ENCODE measurements at places on chromosomes 11 and 22. TPM values are rescaled to one million over a fixed set of nuclear protein-coding genes. Genes with fewer than 3 reads are reported as not detected.

OR51V1 gene
- total RNA-seq: not detected

DBX1 gene
- total RNA-seq: not detected

KCNJ11 gene
- not detected for total RNA-seq

CST6 gene
- total RNA-seq: not detected

DNA sequence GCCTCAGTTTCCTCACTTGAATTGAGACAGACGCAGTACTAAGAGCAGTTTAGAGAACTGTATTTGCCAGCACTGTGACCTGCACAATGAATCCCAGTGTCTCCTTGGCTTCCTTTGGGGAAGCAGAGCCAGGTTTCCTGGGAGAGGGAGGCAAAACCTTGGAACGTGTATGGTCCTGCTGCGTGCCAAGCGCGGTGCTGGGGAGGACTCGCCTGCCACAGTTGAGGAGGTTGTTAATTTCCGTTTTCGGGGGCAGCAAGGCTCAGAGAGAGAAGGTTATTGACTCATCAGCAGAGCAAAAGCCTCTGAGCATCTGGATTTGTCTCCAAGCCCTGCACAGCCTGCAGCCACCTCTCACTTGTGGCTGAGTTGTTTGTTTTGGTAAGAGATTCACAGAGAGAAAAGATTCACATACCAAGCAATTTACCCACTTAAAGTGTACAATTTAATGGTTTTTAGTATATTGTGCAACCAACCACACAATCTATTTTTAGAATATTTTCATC lies 10.8 kb downstream of the SYT12 start:
- H3K36me3 ChIP-seq: no peaks in the 10 kb centered on the region
- peak overlapping the region; percentile 87 for H3K27ac ChIP-seq
- DNase-seq: peak; percentile 96
- H3K4me1 ChIP-seq: peaks cover 37% of the 10 kb centered on the region

DNA sequence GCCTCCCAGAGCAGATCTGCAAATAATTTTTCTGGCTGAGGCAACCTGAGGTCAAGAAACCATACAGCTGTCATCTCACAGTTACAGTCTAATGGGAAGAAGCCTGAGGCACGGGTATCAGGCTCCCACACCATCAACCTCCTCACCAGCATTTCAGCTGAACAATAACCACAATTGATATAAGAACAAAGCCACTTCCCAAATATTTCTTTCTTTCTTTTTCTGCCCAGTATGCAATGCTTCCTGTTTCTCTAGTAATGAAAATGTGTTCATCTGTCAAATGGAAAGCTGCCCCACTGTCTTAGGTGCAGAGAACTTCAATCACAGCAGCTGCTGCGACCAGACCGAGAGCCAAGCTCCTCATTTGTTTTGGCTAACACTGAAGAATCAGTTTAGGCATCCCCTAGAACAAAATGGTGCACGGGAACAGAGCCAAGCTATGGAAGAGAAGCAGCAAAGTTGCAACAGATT lies 108.4 kb downstream of the BLID start:
- H3K4me1 ChIP-seq: no peaks in the 10 kb centered on the region
- H3K27ac ChIP-seq: no peak overlapping the region
- no peaks in the 10 kb centered on the region for H3K27me3 ChIP-seq
- H3K4me3 ChIP-seq: no peak overlapping the region
- H3K36me3 ChIP-seq: no peaks in the 10 kb centered on the region
- DNase-seq: no peak

- no peak for DNase-seq
- H3K36me3 ChIP-seq: no peaks in the 10 kb centered on the region
- H3K27me3 ChIP-seq: peaks cover 22% of the 10 kb centered on the region
- no peak overlapping the region for H3K4me3 ChIP-seq
- no peaks in the 10 kb centered on the region for H3K4me1 ChIP-seq
These were observed 6.8 kb upstream of the SAA1 start for GRCh38 chr11:18259259-18259658.

- peak; percentile 39 for DNase-seq
- H3K36me3 ChIP-seq: peaks cover 11% of the 10 kb centered on the region
- no peak overlapping the region for H3K27ac ChIP-seq
These were observed 8.0 kb upstream of the LIN7C start for GRCh38 chr11:27514558-27514957.

DNA sequence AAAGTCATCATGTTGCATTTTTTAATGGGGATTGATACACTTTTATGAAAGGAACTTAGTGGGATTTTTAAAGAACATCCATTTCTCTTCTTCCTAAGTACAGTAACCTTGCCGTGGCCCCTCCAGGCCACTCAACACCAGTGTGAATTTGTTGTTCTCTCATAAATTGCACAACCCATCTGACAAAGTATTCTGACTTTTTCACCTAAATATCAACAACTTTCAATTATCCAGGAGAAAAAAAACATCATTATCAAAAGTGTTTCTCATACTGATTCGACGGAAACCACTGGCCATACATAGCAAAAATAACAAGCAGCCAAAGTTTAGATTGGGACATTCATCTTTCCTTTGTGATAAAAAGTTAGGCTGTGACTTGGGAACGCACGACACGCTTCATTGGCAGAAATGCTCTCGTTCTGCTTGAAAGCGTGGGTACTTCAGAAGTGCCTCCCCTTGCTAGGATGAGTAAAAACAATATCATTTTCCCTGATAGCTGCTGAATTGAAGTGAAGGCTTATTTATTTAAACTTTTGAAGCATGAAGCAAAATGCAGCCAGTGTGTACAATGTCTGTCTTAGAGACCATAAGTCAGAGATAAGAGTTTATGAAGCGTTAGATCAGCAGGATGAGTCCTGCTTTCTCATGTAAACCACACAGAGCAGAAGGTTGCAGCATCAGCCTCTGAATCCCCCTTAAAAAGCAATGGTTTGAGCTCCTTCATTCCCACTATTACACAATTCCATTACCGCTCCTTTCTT lies 20.6 kb upstream of the EIF3M start:
- no peaks in the 10 kb centered on the region for H3K36me3 ChIP-seq
- H3K27ac ChIP-seq: no peak overlapping the region
- H3K4me3 ChIP-seq: no peak overlapping the region
- H3K27me3 ChIP-seq: peaks cover 9% of the 10 kb centered on the region
- no peak for DNase-seq
- no peaks in the 10 kb centered on the region for H3K4me1 ChIP-seq

DNA sequence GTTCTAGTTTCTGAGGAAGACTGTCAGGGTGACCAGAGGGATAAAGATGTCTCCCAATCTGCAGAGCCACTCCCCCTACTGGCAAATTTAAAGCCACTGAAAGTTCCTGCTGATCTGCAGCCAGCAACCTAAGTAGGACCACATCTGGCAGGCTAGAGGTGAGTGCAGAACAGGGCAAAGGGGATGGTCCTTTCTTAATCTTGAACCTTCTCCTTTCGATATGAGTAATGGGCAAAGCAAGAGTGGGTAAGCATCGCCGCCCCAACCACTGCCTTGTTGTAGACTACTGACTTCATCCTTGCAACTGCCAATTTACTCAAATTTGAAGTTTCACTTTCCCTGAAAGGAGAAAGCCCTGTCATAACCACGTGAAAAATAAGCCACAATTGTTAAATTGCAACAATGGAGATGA lies 30.7 kb downstream of the SCUBE2 start:
- no peaks in the 10 kb centered on the region for H3K4me1 ChIP-seq
- H3K27me3 ChIP-seq: no peaks in the 10 kb centered on the region
- H3K36me3 ChIP-seq: no peaks in the 10 kb centered on the region
- H3K4me3 ChIP-seq: no peak overlapping the region

DNA sequence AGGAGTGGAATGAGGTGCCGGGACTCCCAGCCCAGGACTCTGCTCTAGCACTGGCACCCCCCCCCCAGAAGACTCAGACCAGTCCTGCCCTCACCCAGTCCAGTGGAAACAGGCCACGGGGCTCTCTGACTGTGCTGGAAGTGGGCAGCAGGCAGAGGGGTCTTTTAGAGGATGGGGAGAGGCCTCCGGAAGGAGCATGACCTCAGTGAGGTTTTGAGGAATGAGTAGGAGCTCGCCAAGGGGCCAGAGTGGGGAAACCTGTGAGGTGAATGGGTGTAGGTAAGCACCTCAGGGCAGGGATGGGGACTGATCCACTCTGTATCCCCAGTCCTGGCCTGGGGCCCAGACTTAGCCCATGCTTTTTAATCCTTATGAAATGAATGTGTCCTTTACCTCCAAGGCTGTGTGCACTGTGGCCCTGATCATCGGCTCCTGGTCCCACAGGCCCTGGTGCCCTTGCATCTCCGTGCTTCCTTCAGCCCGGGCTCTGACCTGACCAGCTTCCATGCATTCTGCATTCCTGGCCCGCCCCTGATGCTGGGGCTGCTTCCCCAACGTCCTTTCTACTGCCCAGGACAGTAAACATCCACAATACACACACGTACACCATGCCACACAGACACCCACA lies 24.4 kb upstream of the RFPL3 start:
- peaks cover 24% of the 10 kb centered on the region for H3K27me3 ChIP-seq
- no peak overlapping the region for H3K27ac ChIP-seq
- DNase-seq: no peak

GRCh38 chr11:104943561-104943960 lies 24.8 kb downstream of the CASP4 start:
- peaks cover 2% of the 10 kb centered on the region for H3K27me3 ChIP-seq
- DNase-seq: no peak
- H3K27ac ChIP-seq: no peak overlapping the region
- peaks cover 50% of the 10 kb centered on the region for H3K36me3 ChIP-seq
- no peak overlapping the region for H3K4me3 ChIP-seq

DNA sequence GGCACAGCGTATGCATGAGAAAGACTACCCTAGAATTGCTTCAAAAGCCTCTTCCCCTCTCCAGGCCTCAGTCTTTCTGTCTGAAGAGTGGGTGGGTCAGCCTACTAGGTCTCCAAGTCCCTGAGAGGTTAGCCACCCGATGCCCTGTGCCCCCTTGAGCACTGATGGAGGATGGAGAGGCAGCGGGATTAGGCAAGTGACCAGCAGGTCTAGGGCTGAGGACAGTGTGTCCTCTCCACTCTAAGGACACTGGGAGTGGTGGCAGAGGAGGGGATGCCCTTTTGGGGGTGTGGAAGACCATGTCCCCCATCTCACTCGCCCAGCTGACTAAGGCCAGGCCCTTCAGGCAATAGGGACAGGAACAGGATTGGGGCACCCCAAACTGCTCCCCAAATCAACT lies 72.2 kb upstream of the WNT11 start:
- H3K4me3 ChIP-seq: no peak overlapping the region
- peaks cover 55% of the 10 kb centered on the region for H3K27me3 ChIP-seq
- DNase-seq: no peak
- H3K4me1 ChIP-seq: no peaks in the 10 kb centered on the region
- H3K27ac ChIP-seq: no peak overlapping the region
